Left ventricle myocardium superior (tissue), 1 donor: ENCODE measurements at places on chromosomes 11 and 22. TPM values are rescaled to one million over a fixed set of nuclear protein-coding genes. Genes with fewer than 3 reads are reported as not detected.
A peak's percentile ranks its signal among the peaks of the same experiment; 100 is the strongest.

- DNase-seq: no peak
Observed at GRCh38 chr22:46008291-46008690, 31.3 kb upstream of the WNT7B start.

DNA sequence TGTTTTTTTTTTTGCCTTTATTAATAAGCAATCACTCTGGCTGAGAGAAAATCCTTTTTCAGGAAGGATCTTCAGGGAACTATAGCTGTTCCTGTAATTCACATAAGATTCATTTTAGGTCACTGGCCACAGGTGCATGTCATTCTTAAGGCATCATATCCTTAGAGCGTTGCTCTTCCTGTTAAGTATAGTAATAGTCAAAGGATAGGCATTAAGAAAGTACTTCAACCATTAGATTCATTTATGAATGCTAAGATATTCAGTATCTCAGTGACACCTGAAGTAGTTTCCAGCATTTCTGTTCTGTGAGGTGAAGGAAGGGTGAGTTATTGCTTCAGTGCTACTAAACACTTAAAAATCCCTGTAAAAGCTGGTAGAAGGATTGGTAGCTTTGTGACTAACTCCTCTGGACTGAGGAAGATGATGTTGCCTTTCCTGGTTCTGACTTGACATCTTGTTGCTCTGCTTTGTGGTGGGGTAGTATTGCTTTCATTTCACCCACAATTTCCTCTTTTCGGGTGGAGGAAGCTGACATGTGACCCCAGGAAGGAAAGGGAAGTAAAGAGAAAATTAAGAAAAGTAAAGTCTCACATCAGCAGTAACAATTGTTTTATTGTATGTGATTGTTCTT, 34.7 kb downstream of the RNF169 start:
- DNase-seq: no peak

- peak; percentile 78 for DNase-seq
Observed at GRCh38 chr11:62444236-62444833, 25.5 kb downstream of the SCGB1A1 start.

DNA sequence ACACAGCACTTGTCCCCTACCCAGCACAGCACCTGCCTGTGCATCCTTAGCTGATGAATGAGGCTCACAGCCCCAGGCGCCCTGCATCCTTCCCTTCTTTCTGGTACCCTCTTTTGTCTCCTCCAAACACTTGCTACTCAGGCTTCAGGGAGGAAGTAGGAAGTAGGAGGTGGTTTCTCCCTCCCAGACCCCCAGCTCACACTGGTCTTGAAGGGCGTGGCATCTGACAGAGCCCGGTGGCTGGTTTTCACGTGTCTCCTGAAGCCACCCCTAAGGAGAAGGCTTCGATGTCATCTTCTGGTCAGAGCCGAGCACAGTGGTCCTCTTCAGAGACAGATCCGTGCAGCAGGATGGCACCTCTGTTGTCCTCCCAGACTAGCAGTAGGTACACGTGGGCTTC, 109.8 kb downstream of the PTPRJ start:
- no peak for DNase-seq

DNA sequence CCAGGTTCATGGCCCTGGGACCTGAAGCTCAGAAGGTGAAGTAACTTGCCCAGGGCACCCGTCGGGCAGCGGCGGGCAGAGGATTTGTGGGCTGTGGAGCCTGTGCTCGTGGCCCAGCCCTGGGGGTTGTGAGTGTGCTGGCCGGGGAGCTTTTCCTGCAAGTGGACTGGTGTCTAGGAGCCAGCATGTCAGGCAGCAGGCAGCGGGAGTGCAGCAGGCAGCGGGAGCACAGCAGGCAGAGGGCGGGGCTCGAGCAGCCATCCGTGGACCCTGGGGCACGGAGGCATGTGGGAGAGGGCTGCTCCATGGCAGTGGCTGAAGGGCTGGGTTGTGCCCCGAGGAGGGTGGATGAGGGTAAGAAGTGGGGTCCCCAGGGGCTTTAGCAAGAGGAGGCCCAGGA, 72.7 kb upstream of the PPP6R3 start:
- DNase-seq: no peak

Gene SERHL2
- total RNA-seq: 1.6 TPM

- no peak for DNase-seq
Observed at GRCh38 chr11:2260491-2261364, 9.7 kb downstream of the ASCL2 start.

DNA sequence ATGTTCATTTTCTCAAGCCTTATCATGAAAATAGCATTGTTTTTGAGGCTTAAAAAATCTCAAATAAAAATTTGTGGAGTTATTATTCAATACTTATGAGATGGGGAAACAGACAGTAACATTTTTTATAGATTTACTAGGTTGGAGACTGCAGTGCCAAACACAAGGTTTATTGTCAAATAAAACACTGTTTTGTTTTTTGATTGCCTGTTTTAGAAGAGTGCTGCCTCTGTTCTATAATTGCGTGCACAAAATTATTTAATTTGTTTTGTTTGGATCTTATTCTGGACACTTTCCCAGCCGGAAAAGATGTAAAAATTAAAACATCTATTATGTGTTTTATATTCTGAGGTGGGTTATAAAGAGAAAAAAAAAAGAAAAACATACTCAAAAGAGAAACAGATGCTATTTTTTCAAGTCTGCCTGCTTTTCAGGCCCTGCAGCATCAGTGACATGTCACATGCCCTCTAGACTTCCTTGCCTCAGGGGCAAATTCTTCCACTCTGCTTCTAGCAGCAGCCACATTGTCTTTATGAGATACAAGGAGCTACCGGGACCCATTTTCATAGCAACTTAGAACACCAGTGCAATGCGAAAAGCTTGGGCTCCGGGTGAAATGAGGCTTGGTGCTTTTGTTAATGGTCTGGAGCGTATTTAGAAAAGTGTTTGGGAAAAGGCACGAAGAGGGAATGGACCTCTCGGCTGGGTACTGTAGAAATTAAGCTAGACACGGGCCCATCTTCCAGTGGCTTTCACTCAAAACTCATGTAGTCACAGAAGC, 77.5 kb downstream of the EFCAB6 start:
- DNase-seq: no peak

DNA sequence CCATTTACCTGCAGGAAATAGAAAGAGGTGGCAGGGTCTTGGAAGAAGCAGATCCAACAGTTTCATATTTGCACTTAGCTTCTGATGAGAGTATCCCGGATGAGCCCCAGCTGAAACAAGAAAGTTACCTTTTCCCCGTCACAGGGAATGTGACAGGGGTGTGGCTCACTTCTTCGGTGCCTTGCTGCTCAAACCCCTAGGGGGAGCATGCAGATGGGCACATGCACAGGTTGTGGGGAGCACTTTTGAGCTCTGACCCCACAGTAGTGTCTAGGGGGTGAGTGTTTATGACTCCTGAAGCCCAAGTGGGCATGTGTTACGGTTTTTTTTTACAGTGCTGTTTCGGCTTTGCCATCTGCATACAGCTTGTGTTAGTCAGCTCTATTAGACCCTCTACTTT, 1221.0 kb downstream of the JRKL start:
- DNase-seq: no peak

DNA sequence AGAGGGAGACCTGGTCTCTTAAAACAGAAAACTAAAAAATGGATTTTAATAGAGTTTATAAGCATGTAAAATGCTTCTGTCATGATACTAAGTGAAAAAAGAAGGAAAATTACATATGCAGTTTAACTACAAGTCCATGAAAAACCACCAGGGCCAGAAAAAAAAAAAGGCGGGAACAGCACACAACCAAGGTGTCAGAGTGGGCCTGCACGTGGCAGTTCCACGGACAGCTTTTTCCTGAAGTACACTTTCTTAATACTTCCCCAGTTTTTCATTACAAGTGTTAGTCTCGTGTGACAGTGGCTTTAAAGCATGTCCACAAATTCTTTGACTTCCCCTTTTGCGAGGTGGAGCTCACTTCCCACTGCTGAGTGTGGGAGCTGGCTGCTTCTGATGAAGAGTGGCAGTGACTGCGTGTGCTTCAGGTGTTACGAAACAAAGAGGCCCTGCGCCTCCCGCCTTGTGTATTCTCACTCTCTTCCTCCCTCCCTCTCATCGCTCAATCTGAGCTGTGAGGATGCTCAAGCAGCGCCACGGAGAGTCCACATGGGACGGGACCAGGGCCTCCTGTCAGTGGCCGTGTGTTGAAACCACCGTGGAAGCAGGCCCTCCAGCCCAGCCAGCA, 16.4 kb downstream of the PPM1F start:
- DNase-seq: peak; percentile 60

- no peak for DNase-seq
Observed at GRCh38 chr11:86013713-86014112, 55.2 kb downstream of the PICALM start.

GRCh38 chr11:16973338-16973964, 40.8 kb downstream of the PLEKHA7 start:
- no peak for DNase-seq

Gene HOATZ
- not detected for total RNA-seq

Gene CTTN
- 169 TPM for total RNA-seq

Gene SYT12
- 0.37 TPM for total RNA-seq

Gene DLG2
- 5.7 TPM for total RNA-seq

Gene C11orf91
- total RNA-seq: not detected

- peak; percentile 14 for DNase-seq
Observed at GRCh38 chr11:69515271-69516245, 34.1 kb downstream of the LINC01488 start.

Gene CCDC134
- 5.9 TPM for total RNA-seq

DNA sequence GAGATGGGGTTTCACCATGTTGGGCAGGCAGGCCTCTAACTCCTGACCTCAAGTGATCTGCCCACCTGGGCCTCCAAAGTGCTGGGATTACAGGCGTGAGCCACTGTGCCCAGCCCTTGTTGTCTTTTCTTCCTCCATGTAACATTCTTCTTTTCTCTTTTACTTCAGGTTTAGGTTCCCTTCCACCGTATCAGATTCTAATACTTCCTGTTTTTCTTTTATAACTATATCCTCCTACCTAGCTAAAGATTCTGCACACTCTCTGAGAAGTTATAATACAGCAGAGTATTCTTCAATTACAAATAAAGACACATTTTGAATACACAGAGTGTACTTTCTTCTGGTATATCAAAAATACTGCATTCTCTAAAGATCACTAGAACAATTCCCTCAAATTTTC, 33.2 kb upstream of the GAB2 start:
- no peak for DNase-seq

DNA sequence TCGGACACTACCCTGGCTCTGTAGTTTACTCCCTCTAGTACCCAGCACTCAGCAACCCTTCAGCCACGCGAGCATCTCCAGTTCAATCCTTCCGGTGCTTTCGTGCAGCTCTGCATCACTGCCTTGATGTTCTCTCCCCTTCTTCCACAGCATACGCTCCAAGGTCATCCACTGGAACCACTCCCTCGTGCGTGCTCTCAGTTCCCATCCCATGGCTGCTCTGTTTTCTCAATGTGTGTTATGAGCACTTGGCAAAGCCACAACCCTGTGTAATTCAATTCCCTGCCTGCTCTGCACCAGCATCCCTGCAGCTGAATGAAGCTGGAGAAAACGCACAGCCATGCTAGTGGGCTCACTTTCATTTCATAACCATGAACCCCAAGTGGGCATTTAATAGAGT, 38.5 kb upstream of the NFRKB start:
- DNase-seq: no peak

GRCh38 chr11:465896-466530, 15.9 kb downstream of the PTDSS2 start:
- no peak for DNase-seq

DNA sequence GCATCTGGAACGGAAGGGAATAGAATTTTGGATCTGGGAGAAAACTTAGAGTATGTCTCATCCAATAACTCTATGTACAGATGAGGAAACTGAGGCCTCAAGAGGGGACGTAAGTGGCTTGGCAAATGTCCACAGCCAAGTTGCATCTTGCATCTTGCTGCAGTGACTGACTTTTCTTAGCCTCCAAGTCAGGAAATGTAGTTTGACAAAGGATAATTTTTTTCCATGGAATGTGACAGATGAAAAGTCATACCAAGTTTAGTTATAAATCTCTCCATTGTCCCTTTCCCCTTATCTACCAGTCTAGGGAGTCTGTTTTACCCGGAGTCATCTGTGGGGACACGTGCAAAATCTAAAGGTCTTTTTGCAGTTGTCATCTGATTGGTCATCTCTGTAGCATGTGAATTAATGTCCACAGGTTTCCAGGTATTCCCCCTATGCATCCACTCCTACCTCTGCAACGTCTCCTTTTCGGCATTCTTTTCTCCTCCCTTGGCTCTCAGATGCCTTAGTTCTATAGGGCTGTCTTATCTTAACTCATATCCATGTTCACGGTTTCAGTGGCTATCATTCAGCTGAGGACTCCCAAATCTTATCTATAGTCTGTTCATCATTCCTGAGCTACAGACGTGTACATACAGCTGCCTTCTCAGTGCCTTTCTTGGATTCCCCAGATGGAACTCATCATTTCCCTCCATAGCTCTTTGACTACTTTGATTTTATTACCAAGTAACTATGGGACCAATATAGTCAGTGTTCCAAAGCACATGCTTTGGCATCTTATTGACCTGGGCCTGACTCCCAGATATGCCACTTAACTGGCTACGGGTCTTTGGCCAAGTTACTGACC, 139.5 kb upstream of the TIMP3 start:
- DNase-seq: no peak

Gene KREMEN1
- total RNA-seq: 68.2 TPM

- DNase-seq: no peak
Observed at GRCh38 chr11:72787216-72788104, 6.4 kb downstream of the STARD10 start.

Gene C1QTNF6
- total RNA-seq: 1.1 TPM

Gene SCO2
- 1.3 TPM for total RNA-seq

DNA sequence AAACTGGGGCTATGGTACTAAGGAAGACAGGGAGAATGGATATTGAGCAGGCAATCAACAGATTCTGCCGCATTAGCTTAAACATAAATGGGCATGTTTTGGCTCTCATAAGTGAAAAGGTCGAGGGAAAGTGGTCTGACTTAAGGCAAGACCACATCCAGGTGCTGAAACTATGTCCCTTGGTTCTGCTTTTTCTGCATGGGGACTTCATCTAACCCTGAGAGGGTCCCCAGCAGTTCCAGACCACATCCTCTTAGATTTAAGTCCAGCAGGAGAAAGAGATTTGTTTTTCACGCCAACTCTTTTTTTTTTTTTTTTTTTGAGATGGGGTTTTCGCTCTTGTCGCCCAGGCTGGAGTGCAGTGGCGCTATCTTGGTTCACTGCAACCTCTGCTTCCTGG, 5.5 kb downstream of the RPS6KA4 start:
- DNase-seq: no peak

GRCh38 chr22:20549232-20549841, 41.9 kb downstream of the MED15 start:
- DNase-seq: no peak
